HepG2 (cell line): ENCODE measurements at places on chromosomes 2 and 18.

GRCh38 chr2:177929662-177930522 is 142.7 kb downstream of the PDE11A start:
- DNase-seq, result no peak

DNA sequence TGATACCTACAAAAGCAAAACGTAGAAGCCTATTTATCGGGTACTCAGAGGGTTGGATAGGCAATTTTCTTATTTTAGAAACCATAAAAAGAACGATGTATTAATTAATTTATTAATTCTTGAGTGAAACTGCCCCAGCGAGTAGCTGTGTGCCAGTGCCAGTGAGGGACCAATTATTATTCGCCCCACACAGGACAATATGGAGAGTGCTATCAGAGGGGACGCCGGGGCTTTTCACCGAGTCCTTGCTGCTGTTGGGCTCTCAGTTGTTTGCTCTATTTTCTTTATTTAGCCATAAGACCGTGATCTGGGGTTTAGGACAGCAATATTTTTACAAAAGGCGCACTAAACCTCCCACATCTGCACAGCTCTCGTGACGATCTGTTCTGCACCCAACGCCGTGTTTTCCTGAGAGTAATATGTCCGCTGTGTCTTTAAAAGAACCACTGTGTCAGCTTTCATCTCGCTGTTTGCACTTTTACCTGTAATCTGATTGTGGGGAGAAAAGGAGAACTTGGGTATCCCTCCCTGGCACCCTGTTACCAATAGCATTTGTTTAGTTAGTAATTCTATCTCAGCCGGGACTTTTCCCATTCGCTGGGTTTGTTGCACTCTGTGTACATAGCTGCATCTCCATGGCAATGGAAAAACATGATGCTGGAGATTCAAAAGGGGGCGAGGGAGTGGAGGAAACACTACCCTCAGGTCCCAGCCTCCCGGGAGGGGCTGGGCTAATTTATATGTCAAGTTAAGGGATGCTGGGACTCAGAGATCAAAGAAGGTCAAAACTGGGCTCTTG is 30.1 kb upstream of the ZNF516 start:
- DNase-seq, result peak; percentile 59

DNA sequence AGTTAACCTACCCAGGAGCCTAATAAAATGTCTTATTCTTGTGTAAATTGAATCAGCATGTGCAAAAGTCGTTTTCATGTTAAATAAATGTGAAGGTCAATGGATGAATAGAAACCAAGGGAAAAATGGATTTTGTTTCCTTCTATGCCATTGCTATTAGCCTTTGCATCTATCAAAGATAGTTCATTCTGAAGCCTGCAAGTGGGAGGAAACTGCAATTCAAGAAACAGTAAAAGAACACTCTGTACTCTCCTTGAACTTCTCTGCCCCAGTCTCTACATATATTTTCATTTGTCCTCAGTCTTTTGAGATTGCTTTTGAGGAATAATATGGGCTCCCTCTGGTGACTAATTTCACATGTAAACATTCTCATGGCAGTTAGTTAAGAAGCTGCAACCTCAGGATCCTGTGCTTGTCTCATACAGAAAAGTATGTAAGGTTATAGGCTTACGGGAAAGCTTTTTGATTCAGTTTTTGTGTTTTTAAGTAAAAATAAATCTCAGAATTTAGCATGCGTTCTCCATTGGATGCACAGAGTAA is 1590.0 kb upstream of the LRRTM1 start:
- DNase-seq, result no peak

GRCh38 chr18:30623401-30624065 is 419.0 kb downstream of the DSC3 start:
- DNase-seq, result no peak

DNA sequence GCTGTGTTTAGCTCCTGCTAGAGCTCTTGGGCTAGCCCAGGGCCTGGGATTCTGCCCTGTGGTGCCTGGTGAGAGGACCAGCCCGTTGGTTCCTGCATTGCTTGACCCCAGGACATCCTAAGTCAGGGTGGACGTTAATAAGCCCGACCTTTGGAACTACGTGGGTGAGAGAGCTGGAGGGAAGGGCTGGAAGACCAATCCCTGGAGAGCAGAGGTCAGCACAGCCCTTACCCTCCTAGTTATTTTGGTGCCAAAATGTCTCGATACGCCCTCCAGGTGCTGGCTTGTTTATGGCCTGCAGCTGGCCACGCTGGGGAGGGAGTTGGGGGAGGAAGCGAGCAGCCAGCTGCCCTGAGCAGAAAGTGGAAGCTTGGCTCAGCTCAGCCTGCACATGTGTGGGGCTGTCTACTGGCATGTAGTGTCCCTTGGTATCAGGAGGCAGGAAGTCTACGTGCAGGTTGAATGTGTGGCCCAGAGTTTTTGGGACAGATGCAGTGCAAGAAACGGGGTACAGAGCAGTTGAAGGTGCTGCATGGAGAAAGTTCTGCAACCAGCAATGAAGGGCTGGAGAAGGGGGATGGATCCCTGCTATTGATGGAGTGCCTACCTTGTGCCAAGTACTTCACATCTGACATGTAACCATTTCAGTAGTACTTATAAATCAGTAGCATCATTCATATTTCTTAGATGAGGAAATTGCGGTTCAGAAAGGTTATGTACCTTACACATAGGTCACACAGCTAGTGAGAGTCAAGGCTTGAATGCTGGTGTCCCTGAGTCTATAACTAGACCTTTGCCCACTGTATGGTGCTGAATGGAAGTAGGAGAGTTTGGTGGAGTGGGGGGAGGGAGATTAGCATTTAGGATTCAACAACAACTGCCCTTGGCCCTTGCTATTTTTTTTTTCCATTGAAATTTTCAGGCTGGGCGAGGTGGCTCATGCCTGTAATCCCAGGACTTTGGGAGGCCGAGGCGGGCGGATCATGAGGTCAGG is 5.0 kb upstream of the DGKD start:
- peak; percentile 62 for DNase-seq

- DNase-seq, result no peak
Measured at GRCh38 chr2:30938196-30938595, 130.9 kb upstream of the CAPN13 start.

DNA sequence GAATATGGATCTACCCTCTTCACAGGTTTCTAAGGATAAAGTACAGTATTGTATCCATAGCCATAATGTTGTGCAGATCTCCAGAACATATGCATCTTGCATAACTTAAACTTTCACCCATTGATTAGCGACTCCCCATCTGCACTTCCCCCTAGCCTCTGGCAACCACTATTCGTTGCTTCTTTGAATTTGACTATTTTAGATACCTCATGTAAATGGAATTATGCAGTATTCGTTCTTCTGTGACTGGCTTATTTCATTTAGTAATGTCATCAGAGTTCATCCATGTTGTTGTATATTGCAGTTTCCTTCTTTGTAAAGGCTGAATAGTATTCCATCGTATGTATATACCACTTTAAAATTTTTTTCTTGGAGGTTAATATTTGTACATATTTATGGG is 128.9 kb downstream of the SMAD7 start:
- no peak for DNase-seq

GRCh38 chr2:69847068-69847828 is 17.8 kb downstream of the GMCL1 start:
- no peak for DNase-seq
